C1 segment of cervical spinal cord (tissue), 14 donors: ENCODE measurements at places on chromosomes 1 and 21.

- no peak for DNase-seq
Measured at GRCh38 chr1:23643736-23644554, 47.7 kb upstream of the RPL11 start.

DNA sequence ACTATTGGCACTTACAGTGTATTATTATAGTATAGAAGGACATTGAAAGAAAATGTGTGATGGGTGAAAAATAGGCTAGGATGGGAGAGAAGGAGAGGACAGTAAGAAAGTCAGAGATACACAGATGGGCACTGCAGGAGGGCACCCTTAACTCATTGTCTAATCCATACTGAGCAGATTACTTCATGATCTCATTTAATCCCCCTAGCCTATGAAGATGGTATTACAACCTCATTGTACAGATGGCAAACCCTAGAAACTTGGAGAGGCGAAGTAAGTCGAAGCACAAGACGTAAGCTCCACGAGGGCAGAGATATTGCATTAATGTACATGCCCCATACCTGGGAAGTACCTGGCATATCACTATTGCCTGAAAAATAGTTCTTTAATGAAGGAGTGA is 346.9 kb upstream of the DAB1 start:
- DNase-seq, result no peak

DNA sequence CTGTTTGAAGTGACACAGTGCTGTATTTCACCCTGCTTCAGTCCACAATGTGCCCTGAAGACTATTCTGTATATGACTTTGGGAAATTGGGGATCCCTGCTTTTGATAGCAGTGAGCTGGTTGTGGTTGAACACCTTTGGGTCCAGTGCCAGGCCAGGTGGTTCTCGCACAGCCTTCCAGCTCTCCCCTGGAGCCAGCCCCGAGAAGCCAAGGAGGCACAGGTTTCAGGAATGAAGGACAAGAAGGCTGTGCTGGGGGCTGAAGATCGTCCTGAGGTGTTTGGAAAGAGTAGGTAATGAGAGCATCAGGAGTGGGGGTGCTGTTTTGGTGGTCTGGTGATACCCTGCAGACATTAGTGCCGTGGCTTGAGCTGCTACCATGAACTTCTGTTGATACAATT is 131.4 kb upstream of the COL6A1 start:
- no peak for DNase-seq

- DNase-seq, result no peak
Measured at GRCh38 chr1:36937371-36937770, 96.9 kb downstream of the GRIK3 start.

- DNase-seq, result no peak
Measured at GRCh38 chr1:35725596-35725995, 6.9 kb upstream of the C1orf216 start.
